Activated CD8-positive, alpha-beta T cell treated with anti-CD3 and anti-CD28 coated beads, Interleukin-2, amount 10 ng/mL, durations not matched to agents 7 days and 5 days (primary cell): ENCODE measurements at places on chromosomes 7 and 10. TPM values are rescaled to one million over a fixed set of nuclear protein-coding genes. Genes with fewer than 3 reads are reported as not detected.

DNA sequence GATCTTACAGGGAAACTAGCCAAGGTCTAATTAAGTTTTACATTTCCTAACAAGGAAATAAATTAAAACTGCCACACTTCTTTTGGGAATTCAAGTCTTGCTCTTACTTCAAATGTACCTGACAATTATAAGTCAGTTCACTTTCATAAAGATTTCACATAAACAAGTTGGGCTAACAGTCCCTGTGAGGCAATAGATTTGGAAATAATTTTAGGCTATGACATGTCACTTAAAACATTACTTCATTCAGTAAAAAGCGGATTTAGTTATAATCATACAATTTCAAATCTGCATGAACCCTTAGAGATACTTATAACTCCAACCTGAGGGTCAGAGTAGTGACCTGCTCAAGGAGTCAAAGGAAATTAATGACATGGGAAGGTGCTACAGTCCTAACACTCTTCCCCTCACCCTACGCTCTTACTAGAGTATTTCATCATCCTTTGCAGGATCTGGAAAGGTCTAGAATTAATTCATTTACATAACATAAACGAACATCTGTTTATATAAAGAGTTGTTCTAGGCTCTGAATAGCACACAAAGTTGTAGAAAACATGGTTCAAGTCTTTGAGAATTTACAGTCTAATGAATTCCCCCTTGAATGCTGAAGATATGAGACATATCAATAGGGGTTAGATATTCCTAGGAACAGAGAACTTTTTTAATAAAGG lies 32.3 kb upstream of the DNAJB12 start:
- no peak for DNase-seq

DNA sequence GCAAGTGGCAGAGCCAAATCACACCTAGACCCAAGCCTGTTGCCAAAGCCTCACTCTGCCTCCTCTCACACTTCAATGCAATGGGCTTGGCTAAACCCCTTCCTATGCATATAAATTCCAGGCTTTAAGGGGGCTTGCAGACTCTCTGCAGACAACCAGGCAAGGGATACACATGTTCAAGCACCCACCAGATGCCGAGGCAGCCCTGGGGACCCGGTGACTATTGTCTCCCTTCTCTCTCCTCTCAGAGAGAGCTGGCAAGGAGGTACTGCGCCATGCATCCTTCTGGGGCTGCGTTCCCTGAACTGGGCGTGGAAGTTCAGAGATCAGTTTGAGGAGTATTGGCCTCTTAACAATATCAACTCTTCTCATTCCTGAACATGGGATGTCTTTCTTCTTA lies 131.2 kb downstream of the ARHGAP22 start:
- DNase-seq = no peak

- DNase-seq = no peak
Observed at GRCh38 chr7:111953611-111954010, 252.6 kb downstream of the DOCK4 start.

GRCh38 chr7:100545360-100546128 lies 6.5 kb downstream of the AGFG2 start:
- DNase-seq = peak; percentile 55

Gene CHAT
- not detected for total RNA-seq

Gene STEAP1B
- not detected for total RNA-seq

Gene WEE2
- not detected for total RNA-seq

Gene STOX1
- 0.52 TPM for total RNA-seq
